ENCODE measurements at places on chromosomes 13 and 19.
A peak's percentile ranks its signal among the peaks of the same experiment; 100 is the strongest.

DNA sequence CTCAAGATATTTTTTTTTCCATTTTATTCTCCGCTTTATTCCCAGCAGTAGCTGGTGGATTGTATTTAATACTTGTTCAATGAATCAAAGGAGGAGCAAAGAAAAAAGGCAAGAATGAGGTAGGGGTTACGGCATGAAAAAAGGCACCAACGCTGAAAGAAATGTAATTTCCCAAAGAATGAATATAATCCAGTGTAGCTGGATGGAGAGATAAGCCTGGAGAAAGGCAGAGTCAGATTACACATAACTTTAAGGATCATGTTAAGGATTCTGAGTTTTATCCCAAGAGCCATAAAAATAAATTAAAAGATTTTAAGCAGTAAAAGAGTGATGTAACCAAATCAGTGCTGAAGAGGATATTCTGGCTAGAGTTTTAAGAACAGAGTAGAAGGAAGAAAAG lies 67.7 kb downstream of the RBM26 start:
- no peak for DNase-seq

DNA sequence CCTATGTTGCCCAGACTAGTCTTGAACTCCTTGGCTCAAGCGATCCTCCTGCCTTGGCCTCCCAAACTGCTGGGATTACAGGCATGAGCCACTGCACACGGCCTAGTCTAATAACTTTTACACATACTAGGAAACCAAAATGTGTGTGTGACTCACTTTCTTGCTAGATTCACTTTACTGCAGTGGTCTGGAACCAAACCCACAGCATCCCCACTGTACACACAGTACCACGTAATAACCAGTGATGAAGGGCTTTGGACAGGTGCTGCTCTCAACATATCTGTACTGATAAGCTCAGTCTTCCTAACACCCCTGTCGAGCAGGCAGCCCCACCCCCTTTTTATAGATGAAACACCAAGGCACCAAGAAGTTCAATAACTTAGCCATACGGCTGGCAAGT lies 5.1 kb downstream of the DNMT1 start:
- DNase-seq = no peak

DNA sequence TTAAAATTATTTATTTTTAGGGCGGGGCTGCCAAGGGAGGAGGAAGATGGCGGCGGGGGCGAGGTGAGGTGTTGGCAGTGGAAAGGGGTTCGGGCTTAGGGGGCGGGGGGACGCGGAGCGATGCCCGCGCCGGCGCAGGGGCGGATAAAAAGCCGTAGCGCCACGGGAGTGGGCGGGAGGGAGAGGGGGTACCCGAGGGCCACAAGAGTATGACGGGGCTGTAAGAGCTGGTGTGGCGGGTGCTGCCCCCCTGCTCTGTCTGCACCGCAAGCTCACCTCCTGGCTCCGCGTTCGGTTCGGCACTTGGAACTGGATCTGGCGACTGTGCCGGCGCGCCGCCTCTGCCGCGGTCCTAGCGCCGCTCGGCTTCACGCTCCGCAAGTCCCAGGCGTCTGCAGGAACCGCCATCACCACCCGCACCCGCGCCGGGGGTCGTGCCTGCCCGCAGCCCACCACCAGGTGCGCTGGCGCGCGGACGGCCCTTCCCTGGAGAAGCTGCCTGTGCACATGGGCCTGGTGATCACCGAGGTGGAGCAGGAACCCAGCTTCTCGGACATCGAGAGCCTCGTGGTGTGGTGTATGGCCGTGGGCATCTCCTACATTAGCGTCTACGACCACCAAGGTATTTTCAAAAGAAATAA lies 265.2 kb upstream of the SGCG start:
- DNase-seq = no peak

DNA sequence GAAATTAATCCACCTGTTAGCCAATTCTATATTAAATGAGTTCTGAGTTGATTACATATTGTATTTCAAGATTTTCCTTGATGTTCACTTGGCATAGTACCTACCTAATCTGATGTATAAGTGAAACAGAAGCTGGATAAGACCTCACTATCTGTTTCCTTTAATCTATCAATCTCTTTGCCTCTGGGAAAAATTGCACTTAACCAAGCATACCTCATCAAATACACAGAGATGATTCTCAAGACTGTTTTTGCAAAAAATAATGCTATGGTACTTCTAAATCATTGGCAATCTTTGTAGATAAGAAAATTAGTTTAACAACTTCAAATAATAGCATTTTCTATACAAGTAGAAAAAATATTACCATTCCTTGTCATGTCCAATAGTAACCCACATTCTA lies 55.2 kb downstream of the SERPINE3 start:
- no peak for DNase-seq

DNA sequence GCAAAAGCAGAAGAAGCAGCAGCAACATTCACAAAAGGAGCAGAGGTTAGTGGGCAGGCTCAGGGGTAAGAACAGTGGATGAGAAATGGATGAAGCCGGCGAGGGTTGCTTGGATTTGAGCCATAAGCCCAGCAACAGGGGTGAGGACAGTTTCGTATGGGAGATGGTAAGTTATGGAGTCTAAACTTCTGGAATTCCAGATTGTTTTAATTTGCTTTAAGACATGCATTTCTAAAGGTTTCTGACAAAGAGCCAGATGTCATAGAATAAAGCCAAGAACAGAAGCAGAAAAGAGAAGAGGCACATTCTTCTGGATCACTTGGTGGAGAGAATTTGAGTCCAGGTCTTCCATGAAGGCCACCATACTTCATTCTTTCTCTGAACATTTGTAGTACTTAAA lies 76.6 kb downstream of the TNFSF11 start:
- DNase-seq = no peak

DNA sequence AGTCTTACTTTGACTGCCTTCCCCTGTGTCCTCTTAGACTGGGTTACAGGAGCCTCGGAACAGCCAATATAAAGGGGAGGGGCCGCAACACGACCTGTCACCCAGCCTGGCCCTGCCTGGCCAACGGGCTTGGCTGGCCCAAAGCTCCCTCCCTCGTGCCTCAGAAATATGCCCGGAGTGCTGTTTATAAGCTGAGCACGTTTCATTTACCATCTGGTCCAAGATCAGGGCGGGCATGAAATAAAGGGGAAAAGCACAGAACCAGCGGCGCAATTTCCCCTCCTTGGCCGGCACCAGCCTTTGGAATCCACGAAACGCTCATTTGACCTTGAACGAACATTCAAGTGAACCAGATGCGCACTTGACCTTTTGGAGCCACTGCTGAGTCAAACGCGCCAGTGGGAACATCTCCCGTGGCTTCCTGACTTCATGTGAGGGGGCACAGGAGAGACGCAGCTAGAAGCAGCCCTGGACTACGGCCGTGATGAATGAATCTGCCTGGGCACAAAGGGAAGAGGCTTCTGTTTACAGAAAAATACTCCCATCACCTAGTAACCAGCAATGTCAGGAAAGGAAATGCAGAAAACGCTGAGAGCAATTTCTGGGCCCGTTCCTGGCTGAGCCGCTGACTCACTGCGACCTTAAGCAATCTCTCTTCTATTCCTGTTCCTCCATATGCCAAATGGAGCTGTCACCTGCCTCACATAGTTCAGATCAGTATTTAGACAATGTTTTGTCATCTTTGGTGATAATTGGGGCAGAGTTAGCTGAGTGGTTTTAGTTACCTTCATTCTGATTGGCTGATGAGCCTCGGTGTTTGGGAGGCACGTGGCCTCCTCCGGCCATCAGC lies 53.3 kb downstream of the RFX2 start:
- DNase-seq = peak; percentile 95

- DNase-seq = no peak
These were observed 512 bp downstream of the MED4 start for GRCh38 chr13:48094404-48094780.

DNA sequence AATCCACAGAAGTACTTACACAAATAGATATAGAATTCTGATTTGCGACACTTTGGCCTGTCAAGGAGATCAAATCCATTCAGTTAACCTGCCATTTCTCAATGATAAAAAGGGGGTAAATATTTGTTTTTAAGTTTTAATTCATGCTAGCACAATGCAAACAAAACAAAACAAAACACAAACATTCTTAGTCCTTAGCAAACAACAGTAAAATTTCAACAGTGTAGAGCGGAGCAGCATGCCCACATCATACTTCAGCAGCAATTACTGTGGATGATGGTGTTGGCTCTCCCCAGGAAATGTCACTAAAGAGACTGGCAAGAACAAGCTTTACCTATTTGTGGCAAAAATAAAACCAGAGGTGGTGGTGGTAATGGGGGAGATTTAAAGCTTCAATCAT lies 625.2 kb upstream of the PCDH20 start:
- no peak for DNase-seq

GRCh38 chr19:48812094-48812929 lies 1.5 kb upstream of the BCAT2 start:
- no peak for DNase-seq

DNA sequence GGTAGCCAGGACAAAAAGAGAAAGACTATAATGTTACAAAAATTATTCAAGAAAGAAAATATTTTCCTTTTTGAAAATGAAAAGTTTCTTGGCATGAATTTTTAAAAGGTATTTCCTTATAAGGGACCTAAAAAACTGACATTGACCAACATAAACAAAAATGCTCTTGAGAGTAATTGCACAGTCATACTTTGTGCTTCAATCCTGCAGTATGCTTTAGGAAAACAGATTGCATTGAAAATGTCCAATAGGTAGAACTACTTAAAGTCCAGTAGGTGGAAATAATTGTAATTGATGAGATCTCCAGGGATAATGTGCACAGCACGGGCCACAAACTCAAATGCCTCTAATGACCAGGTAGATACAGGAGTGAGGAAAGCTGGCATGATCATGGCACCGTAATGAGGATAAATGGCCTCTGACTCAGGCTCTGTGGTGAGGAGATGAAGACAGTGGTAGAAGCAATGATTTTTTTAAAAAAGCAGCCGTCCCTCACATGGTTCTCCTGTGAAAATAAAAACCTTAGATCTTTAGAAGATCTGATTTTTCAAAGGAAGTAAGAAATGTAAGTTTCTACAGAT lies 278.0 kb downstream of the ITGBL1 start:
- no peak for DNase-seq

DNA sequence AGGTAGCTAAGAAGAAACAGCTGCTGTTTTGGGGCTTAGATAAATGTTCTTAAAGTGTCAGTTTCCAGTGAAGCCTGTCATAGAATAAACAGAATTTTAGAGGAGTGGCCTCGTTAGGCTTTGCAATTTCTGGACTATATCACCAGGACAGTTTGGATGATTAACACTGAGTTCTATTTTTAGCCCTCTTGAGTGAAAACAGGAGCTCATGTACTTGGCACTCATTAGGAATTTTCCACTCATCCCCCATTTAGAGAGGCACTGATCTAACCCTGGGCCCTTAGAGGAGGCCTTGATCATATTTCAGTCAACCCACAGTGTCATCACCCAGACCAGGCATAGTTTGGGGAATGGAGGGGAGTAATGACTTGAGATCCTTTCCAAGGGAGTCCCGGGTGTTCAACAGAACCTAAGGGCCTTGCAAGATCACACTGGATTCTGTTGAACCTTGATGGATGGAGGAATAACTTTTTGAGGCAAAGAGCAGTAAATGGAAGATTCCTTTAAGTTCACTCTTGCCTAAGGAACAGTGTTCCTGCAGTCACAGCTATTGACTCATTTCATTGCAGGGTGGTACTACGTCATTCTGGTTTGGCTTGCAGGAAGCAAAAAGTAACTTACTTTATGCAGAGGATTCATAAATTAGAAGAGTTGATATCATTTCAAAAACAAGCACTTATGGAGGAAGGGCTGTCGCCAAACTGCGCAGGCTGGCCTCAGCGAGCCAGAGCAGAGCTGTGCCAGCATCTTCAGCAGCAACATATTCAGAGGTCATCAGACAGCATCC lies 160.2 kb downstream of the SLC7A1 start:
- DNase-seq = peak; percentile 67

DNA sequence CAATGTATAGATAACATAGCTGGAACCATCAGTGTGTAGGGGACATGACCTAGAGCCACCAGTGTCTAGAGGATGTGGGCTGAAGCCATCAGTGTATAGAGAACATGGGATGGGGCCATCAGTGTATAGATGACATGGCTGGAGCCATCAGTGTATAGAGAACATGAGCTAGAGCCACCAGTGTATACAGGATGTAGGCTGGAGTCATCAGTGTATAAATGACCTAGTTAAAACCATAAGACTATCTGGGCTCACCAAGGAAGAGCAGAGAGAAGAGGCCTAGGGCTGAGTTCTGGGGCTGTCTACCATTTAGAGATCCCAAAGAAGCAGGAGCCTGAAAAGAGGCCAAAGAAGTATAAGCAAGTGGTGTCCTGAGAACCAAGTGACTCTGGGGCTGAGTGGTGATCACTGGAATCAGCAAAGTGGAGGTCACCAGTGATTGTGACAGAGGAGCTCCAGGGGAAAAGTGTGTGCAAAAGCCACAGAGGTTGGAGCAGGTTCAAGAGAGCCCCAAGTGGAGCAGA lies 41.0 kb downstream of the RFX2 start:
- DNase-seq = no peak

DNA sequence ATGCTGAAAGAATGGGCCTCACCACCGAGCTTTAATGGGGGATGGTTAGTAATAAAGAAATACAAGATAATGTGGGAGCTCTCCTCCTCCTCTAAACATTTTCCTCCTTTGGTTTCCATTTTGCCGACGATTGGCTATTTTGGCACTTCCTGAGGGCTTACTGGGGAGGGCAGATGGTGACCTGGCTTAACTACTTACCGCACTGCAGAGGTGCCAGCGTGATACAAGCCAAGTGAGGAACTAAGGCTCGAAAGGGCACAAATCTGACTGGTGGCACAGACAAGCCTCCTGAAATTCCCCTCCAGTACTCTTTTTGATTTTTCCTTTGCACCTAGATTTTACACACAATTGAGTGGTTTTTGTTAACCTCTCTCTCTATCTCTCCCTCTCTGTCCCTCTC lies 53.3 kb upstream of the RAP2A start:
- no peak for DNase-seq

GRCh38 chr13:105972811-105973590 lies 562.5 kb downstream of the EFNB2 start:
- no peak for DNase-seq

GRCh38 chr19:56120371-56121179 lies 520 bp downstream of the ZNF787 start:
- no peak for DNase-seq

GRCh38 chr13:85608255-85608829 lies 190.9 kb downstream of the SLITRK6 start:
- no peak for DNase-seq

DNA sequence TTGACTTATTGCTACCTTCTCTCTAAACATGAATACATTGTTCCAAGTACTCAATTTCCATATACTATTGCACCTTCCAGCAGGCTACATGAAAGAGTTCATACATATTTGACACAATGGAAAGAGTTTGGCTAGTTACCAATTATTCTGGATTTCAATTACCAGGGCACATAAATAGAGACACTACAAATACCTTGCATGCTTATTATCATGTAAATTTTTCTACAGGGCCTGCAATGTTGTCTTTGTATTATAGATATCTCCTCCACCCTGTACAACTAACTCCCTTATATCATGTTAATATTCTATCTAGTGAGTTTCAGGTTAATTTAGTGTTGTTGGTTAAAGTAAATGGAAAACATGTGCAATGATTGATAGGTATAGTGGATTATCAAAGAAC lies 540.7 kb upstream of the SLITRK5 start:
- DNase-seq = no peak

- DNase-seq = no peak
These were observed 111.2 kb downstream of the KLF5 start for GRCh38 chr13:73169971-73170370.

- DNase-seq = no peak
These were observed 58.5 kb downstream of the CCDC70 start for GRCh38 chr13:51920267-51920666.

All from BJ (cell line).